Fibroblast of villous mesenchyme (primary cell): ENCODE measurements at places on chromosomes 11 and 22.

DNA sequence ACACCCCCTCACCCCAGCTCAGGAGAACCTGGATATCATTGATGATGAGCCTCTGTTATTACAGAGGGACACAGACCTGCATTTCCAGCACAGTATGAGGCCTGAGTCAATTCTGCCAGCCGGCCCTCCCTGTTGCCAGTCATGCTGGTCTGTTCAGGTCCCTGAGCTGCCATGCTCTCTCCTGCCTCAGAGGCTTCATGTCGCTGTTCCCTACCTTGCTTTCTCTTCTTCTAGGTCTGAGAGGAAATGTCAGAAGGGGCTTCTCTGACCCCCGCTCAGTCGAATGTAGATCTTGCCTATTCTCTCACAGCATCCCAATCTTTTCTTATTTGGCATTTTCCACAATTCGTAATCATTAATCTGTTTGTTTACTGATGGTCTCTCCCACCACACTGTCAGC lies 21.8 kb upstream of the ABCC8 start:
- no peak for DNase-seq

DNA sequence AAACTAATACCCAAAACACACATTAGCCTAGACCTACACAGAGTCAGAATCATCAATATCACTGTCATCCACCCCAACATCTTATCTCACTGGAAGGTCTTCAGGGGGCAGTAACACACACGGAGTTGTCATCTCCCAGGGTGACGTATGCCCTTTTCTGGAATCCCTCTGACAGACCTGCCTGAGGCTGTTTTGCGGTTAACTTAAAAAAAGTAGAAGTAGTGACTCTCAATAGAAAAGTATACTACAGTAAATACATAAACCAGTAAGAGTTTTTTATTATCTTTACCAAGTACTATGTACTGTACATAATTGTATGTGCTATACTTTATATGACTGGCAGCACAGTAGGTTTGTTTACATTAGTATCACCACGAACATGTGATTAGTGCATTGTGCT lies 80.5 kb downstream of the PGR start:
- no peak for DNase-seq

- DNase-seq: no peak
Observed at GRCh38 chr11:68166969-68167368, 45.8 kb upstream of the CHKA start.

DNA sequence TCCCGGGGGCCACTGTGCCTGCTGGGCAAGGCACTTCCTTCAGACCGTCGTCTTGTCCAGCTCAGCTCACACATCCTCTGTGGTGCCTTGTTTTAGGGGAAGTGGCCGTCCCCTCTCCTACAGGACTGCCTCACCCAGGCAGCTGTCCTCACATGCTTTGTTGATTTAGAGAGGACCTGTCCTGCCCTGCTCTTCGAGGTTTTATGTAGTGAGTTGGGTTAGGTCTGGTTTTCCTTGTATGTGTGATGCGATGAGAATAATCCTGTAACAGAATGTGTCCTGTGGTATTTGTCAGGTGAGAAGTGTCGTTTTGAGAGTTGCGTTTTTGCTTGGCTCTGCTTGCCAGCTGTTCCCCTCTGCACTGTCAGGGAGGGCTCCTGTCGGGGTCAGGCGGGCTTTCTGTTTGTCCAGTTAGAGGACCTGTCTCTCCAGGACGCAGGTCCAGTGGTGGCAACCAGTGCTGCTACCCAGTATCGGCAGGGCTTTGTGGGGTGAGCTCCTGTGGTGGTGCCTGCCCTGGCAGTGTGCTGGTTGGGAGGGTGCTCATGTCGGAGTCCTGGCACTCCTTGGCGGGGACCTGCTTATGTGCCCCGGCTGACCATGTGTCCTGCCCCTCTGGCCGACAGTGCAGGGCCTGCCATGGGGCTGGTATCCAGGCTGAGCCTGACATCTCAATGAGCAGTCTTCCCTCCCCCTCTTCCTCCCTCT lies 41.3 kb downstream of the MUC6 start:
- no peak for DNase-seq

- no peak for DNase-seq
Observed at GRCh38 chr11:30735946-30736345, 149.8 kb upstream of the MPPED2 start.

GRCh38 chr22:39967103-39967829 lies 7.1 kb downstream of the TMA7B start:
- DNase-seq: no peak

- DNase-seq: no peak
Observed at GRCh38 chr11:61037441-61038093, 64.7 kb upstream of the CD5 start.

- peak; percentile 76 for DNase-seq
Observed at GRCh38 chr22:37198258-37199102, 10.4 kb upstream of the C1QTNF6 start.

GRCh38 chr11:70580036-70580805 lies 181.9 kb downstream of the CTTN start:
- no peak for DNase-seq

DNA sequence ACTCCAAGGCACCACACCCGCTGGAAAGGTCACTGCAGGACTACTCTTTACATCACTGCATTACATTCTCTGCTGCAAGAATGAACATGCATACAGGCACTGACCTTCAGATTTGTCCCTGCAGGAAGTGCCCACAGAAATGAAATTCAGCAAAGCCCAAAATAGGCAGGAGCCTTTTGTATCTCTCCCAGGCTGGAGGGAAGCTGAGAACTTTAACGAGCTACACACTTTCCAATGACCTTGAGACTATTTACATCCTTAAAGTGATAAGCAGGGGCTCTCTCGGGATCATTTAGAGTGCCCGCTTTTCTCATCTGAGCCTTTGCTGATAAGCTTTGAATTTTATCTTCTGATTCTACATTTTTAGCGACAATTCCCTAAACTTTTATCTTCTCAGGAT lies 12.5 kb downstream of the FEZ1 start:
- no peak for DNase-seq

GRCh38 chr22:48867891-48868290 lies 959.8 kb downstream of the BRD1 start:
- no peak for DNase-seq

- DNase-seq: peak; percentile 20
Observed at GRCh38 chr22:32204856-32205722, at the start of gene RFPL2. RFPL2 (minus strand) TSS chr22:32205073; CDS start chr22:32202451, 2,622 bp downstream.

GRCh38 chr11:66789097-66789890 lies 53.9 kb upstream of the RCE1 start:
- peak; percentile 72 for DNase-seq

DNA sequence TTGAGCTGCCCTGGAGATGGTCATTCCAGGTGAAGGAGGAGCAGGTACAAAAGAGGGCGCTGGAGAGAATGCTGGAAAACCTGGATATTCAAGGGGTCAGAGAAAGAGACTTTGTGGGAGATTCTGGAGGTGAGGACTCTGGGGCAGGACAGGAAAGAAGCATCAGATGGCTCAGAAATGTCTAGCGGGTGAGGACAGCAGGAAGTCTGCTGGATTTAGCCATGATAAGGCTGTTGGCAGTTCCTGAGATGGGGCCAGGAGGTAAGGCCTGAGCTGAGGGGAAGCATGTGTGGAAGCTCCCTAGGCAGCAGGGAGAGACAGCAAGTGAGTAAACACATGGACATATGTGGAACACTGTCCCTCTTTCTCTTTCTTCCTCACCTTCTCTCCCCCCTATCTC lies 1.5 kb downstream of the UPB1 start:
- DNase-seq: no peak

GRCh38 chr11:74620531-74620930 lies 28.1 kb downstream of the POLD3 start:
- DNase-seq: no peak

DNA sequence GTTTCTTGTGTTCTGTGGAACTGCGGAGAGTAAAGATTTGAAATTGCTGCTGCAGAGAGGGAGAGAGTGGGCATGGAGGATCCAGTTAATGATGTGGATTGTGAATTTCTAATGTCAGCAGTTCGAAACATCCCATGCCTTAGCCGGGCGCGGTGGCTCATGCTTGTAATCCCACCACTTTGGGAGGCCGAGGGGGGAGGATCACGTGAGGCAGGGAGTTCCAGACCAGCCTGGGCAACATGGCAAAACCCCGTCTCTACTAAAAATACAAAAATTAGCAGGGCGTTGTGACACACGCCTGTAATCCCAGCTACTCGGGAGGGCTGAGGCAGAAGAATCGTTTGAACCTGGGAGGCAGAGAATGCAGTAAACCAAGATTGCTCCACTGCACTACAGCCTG lies 1.1 kb upstream of the CAVIN3 start:
- peak; percentile 52 for DNase-seq

DNA sequence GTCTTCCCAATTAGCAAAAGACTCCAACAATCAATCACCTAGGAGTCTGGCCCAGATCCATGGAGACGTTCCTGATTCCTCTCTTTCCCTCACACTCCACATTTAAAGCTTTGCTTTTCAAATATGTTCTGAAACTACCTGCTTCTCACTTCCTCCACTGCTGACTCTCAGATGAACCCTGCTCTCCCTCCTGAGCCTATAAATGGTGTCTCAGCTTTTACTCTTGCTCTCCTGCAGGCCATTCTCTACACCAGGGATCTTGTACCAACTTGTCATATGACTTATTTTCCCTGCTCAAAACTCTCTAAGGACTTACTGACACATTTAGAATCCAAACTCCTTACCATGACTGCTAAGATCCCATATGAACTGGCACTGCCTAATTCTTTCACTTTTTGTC lies 138.4 kb upstream of the DDI1 start:
- DNase-seq: no peak

GRCh38 chr11:72781313-72782080 lies 12.3 kb downstream of the STARD10 start:
- DNase-seq: no peak

DNA sequence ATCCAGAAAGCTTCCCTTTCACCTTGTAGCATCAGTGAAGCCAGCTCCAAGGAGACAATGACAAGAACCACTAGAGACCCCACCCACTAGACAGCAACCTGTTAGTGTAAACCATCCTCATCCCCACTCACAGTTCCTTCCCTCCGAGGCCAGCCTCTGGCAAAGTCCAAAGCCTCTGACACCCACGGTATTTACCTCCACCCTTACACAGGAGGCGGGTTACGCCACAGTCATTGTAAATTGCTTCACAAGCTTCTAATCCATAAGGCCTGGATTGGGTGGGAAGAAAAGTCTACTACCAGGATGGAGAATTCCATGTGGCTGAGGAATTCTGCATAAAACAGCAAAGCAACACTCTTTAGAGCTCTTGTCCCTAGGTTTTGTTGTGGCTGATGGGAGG lies 287.4 kb downstream of the BUD13 start:
- no peak for DNase-seq

DNA sequence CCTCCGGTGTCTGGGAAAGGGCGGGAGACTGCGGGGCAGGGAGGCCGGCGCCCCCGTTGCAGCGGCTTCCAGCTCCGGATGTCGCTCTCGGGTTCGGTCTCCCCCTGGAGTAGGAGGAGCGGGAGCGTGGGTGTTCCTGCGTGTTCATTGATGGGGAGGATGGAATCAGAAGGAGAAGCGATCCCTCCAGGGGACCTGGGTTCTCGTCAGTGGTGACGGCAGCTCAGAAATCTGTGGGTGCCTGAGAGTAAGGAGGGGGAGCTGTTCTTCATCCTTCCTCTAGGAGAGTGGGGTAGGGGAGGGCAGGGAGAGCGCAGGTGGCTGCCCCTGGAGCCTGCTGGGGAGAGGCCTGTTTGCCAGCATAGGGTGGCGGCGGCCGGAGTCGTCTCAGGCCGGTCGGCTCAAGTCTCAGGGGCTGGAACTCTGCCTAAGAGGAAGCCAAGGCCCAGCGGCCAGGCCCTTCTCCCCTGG lies 1.1 kb downstream of the UBASH3B start:
- no peak for DNase-seq

GRCh38 chr22:33743756-33744155 lies 176.5 kb downstream of the LARGE1 start:
- no peak for DNase-seq

DNA sequence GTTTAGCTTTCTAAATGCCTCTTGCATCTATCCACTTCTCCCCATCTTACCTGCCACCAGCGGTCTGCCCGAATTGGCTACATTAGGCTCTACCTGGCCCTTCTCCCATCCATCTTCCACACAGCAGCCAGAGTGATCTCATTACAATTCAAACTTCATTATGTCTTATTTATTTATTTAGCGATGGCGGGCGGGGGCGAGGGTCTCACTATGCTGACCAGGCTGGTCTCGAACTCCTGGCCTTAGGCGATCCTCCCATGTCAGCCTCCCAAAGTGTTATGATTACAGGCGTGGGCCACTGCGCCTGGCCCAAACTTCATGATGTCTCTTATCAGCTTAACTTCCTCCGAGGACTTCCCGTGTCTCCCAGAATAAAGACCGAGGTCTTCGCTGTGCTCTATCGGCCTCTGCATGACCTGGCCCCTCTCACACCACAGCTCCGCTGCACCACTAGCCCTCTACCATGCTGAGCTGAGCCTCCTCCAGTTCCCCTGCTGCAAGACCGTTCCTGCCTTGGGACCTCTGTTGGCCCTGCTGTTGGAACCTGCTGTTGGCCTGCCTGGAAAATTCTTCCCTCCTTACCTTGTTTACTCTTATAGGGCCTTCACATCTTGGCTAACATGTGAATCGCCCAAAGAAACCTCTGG lies 870 bp upstream of the CTTN start:
- DNase-seq: no peak
